Chondrocyte (in vitro differentiated cells): ENCODE measurements at places on chromosomes 1 and 21. TPM values are rescaled to one million over a fixed set of nuclear protein-coding genes. Genes with fewer than 3 reads are reported as not detected.

DNA sequence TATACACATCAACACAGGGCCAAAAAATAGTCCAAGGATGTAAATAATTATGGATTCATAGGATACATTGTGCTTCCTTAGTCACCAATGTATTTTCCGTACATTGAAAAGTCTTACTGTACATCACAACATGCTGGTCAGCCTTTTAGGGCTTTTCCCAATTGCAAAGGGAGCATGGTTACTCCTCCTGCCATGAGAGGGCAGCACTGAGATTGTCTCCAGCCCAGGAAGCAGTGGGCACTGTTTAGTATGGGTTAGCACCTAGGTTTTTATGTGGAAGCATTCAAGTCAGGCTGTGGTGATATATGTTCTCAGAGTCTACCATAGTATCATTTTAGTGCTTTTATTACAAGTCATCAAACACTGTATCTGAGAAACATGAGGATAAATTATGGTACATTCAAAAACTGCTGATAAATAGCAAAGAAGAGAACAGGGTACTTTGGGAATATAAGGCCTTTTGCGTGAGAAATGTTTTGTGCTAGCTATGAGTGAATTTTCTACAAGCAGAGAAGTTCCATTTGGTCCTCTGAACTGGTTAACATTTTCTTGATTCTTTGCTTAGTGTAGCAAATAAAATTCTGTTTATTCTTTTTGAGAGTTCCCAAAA lies 34.0 kb downstream of the ST6GALNAC5 start:
- no peaks in the 10 kb centered on the region for H3K4me1 ChIP-seq
- no peak overlapping the region for H3K27ac ChIP-seq
- no peak overlapping the region for H3K4me3 ChIP-seq

AIRE gene
- total RNA-seq: not detected in 3 replicates

ASPM gene
- total RNA-seq: 4.7 to 7.2 TPM (median 6.6 TPM) in 3 replicates

- H3K36me3 ChIP-seq: peaks cover 4% of the 10 kb centered on the region
- no peak for DNase-seq
- H3K4me1 ChIP-seq: no peaks in the 10 kb centered on the region
Observed at GRCh38 chr1:230519246-230519645, 93.1 kb upstream of the PGBD5 start.

DNA sequence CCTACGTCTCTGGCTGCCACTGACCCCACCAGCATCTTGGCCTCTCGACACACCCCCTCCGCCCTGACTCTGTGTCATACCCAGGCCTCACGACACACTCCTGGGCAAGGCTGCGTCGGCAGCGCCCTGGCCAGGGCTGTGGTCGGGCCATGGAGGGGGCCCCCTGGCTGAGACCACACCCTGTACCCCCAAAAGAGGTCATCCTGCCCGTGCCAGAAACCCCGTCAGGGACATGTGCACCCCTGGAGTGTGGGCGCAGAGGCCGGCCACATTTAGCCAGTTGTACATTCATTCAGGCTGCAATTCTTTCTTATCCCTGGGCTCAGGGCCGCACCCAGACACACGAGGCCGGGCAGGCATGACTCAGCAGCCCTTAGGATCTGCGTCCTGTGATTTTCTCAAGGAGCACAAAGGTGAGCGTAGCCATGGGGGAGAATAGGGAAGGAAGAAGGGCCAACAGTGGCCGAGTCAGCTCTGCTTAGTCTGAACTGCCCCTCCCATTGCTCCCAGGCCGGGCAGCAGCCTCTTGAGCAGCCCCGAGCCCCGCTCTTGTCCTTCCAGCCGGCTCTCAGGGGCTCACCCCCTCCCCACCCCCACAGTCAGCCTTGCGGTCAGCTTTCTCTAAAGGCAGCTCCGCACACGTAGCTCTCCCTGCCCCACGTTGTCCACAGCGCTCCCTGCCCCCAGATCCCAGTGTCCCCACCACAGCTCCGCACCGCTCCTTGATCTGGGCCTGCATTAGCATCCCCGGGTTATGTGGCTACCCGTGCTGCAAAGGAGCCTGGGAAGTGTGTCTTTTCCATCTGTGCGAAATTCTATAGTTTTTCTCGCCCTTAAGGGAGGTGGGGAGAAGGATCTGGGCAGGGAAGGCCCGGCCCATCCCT lies 7.9 kb downstream of the CSTB start:
- DNase-seq: no peak
- peak overlapping the region; percentile 91 for H3K27ac ChIP-seq
- no peaks in the 10 kb centered on the region for H3K27me3 ChIP-seq
- peaks cover 28% of the 10 kb centered on the region for H3K4me1 ChIP-seq
- peaks cover 4% of the 10 kb centered on the region for H3K36me3 ChIP-seq
- H3K4me3 ChIP-seq: no peak overlapping the region

TOMM20 gene
- total RNA-seq: 66.3 to 89.1 TPM (median 80.7 TPM) in 3 replicates

GRCh38 chr1:1058088-1058905 lies 15.8 kb downstream of the RNF223 start:
- peak overlapping the region; percentile 70 for H3K4me3 ChIP-seq
- DNase-seq: no peak
- peaks cover 4% of the 10 kb centered on the region for H3K36me3 ChIP-seq

- DNase-seq: no peak
- H3K4me3 ChIP-seq: no peak overlapping the region
- H3K27me3 ChIP-seq: no peaks in the 10 kb centered on the region
- H3K27ac ChIP-seq: no peak overlapping the region
Observed at GRCh38 chr1:117499071-117499470, 106.8 kb upstream of the TENT5C start.

DNA sequence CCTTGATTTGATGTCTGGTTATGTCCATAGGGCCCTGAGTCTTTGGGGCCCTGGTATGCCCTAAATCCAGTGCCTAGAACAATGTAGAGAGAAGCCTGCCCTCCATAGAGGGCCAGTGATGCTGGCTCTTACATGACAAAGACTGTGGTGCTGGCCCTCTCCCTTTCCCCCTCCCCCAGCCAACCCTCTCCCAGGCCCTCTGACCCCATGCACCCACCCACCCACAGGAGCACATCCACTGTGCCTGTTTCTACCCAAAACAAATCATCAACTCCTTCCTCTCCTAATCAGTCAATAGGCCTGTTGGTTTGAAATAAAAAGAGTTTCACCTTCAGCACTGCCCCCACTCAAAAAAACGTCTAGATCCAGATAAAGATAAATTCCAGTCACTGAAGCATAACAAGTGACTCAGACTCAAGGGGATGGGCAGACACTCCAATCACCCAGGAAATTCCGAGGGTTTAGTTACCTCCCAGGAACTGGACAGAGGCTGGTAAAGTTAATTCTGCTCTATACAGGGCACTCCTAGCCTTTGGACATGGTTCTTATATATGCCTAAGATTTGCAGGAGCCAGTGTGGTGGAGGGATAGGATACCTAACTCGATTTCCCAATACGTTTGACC lies 144.8 kb upstream of the VANGL1 start:
- peaks cover 53% of the 10 kb centered on the region for H3K4me1 ChIP-seq
- no peaks in the 10 kb centered on the region for H3K36me3 ChIP-seq
- peak overlapping the region; percentile 1 for H3K4me3 ChIP-seq
- DNase-seq: no peak
- no peaks in the 10 kb centered on the region for H3K27me3 ChIP-seq

DNA sequence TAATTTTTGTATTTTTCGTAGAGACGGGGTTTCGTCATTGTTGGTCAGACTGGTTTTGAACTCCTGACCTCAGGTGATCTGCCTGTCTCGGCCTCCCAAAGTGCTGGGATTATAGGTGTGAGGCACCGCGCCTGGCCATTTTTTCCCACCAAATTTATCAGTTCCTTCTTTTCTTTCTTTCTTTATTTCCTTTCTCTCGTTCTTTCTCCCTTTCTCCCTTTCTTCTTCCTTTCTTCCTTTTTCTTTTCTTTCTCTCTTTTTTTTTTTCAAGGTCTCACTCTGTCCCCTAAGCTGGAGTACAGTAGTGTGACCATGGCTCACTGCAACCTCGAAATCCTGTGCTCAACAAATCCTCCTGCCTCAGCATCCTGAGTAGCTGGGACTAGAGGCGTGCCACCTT lies 26.4 kb downstream of the MFSD2A start:
- no peaks in the 10 kb centered on the region for H3K36me3 ChIP-seq
- DNase-seq: no peak
- peaks cover 10% of the 10 kb centered on the region for H3K4me1 ChIP-seq

DNA sequence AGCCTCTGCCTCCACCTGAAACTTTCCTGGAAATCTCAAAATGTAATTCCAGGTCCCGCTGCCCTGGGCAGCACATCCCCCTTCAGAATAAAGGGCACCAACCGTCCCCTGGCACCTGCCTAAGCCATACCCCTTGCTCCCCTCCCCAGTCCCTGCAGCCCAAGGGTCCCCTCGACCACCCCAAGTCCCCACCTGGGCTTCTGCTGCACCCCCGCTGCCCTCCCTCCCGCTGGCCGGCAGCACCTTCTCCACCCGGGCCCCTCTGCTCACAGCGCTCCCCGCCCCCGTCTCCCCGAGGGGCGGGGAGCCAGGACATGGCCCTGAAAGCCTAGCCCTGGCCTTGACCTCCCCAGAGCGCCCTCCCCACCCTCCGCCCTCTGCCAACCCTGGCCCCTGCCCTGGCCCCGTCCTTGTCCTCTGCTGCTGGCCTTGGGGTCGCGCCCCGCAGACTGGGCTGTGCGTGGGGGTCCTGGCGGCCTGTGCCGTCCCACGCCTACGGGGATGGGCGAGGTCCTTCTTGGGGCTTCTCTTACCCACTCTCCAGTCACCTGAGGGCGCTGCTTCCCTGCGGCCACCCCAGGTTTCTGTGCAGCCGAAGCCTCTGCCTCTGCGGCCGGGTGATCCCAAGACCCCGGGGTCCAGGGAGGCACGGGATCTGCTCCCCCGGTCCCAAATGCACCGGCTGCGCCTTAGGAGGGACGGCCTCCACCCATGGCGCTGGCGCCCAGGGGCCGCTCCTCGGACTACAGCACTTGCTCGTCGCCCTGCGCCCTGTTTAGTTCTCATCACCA lies 41.7 kb downstream of the WDR4 start:
- H3K36me3 ChIP-seq: no peaks in the 10 kb centered on the region
- no peaks in the 10 kb centered on the region for H3K4me1 ChIP-seq
- H3K4me3 ChIP-seq: no peak overlapping the region
- peaks cover 19% of the 10 kb centered on the region for H3K27me3 ChIP-seq
- peak; percentile 93 for DNase-seq

KRTAP13-2 gene
- total RNA-seq: not detected in 3 replicates

GRCh38 chr1:18748435-18748834 lies 111.0 kb downstream of the TAS1R2 start:
- no peak overlapping the region for H3K4me3 ChIP-seq
- H3K27ac ChIP-seq: no peak overlapping the region
- H3K4me1 ChIP-seq: no peaks in the 10 kb centered on the region

DNA sequence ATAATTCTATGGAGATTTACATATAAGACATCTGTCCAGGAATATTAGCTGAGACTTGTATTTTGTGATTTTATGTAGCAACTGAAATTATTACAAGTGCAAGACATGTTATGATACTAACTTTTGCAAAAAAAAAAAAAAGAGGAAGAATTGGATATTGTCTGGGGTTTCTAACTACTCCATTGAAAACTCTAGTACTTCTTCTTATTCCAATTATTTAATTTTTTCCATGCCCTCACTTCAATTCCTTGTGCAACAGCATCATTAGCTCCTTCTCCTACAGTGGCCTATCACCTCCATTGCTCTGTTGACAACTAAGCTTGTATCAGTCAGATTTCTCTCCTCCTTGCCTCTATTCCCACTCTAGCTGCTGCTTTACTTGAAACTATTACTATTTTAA lies 126.6 kb downstream of the PTPRC start:
- no peaks in the 10 kb centered on the region for H3K36me3 ChIP-seq
- H3K4me3 ChIP-seq: no peak overlapping the region
- H3K4me1 ChIP-seq: peaks cover 11% of the 10 kb centered on the region
- no peak for DNase-seq
- no peaks in the 10 kb centered on the region for H3K27me3 ChIP-seq

DNA sequence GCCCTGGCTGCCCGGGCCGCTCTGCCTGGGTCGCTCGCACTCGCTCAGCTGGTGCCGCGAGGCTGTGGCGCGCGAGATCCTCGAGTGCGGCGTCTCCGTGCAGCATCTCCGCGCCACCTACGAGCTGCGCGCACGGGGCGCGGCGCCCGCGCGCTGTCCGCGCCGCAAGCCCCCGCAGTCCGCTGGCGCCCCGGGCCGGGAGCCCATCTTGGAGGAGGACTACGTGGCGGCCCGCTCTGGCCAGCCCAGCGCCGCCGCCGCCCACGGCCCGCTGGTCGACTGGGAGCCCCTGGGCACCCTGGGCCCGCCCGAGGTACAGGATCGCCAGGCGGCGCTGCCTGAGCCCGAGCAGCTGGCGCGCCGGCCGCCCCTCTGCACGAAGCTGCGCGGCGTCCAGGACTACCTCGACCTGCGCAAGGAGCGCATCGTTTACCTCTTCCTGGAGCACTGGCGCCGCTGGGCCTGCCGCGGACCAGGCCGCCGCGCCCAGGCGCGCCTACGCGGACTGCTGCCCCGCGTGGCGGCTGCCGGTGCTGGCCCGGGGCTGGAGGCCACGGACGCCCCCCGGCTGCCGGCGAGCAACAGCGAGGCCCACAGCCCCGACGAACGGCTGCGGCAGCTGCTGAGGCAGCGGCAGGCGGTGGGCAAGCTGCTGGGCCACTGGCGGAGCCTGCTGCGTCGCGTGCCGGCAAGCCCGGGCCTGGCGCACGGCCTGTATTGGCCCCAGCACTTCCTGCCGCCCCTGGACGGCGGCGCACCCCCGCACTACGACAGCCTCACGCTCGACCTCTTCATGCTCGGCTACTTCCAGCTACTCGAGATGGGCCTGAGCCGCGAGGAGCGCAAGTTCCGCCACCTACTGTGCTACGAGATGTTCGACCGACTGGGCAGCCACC lies 10.9 kb downstream of the TNFRSF25 start:
- no peaks in the 10 kb centered on the region for H3K4me1 ChIP-seq
- no peak overlapping the region for H3K27ac ChIP-seq
- no peaks in the 10 kb centered on the region for H3K36me3 ChIP-seq

DNA sequence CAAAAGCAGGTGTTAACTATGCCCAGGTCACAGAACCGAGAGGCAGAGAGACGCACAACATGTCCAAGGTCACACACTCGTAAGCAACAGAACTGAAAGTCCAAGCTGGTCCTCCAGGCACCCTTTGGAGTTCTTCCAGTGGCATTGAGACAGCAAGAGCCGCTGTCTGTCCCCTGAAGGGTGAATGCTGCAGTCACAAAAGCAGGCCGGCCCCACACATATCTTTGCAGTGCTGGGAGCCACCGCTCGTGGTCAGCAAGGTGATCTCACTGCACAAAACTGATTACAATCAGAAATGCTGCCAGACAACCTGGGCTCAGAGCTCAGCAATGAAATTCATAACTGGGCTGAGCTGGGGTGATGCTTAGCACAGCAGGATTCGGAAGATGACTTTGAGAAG lies 47.4 kb upstream of the RAB4A start:
- H3K27ac ChIP-seq: no peak overlapping the region
- DNase-seq: no peak
- no peaks in the 10 kb centered on the region for H3K36me3 ChIP-seq
- H3K4me3 ChIP-seq: no peak overlapping the region
